ENCODE measurements at places on chromosomes 5 and 9. TPM values are rescaled to one million over a fixed set of nuclear protein-coding genes. Genes with fewer than 3 reads are reported as not detected.

Gene CERT1
- total RNA-seq: 10.2 TPM

Gene C9
- total RNA-seq: not detected

Gene ZNG1C
- 36.7 TPM for total RNA-seq

Gene ZDHHC21
- 21.5 TPM for total RNA-seq

Gene FOXD4L4
- 0.09 TPM for total RNA-seq

Gene RAB14
- total RNA-seq: 25.4 TPM

Gene ELOVL7
- total RNA-seq: under 0.01 TPM

Gene ECM2
- total RNA-seq: 0.18 TPM

Gene ANKRD34B
- not detected for total RNA-seq

Gene CSF1R
- total RNA-seq: not detected

Gene PCDHGA6
- total RNA-seq: 2.2 TPM

Measured in endothelial cell of coronary artery (primary cell).